Upper lobe of right lung (tissue), 1 donor: ENCODE measurements at places on chromosomes 2 and 18. TPM values are rescaled to one million over a fixed set of nuclear protein-coding genes. Genes with fewer than 3 reads are reported as not detected.

DLX2 gene
- not detected for total RNA-seq

ALPG gene
- total RNA-seq, result 0.49 TPM

NYAP2 gene
- 0.93 TPM for total RNA-seq

GRCh38 chr2:120425014-120425413 is 79.1 kb downstream of the INHBB start:
- peak; percentile 56 for DNase-seq
- no peaks in the 10 kb centered on the region for H3K4me1 ChIP-seq
- no peaks in the 10 kb centered on the region for H3K27me3 ChIP-seq
- H3K36me3 ChIP-seq, result no peaks in the 10 kb centered on the region
- H3K27ac ChIP-seq, result no peak overlapping the region
- H3K4me3 ChIP-seq, result no peak overlapping the region

DNA sequence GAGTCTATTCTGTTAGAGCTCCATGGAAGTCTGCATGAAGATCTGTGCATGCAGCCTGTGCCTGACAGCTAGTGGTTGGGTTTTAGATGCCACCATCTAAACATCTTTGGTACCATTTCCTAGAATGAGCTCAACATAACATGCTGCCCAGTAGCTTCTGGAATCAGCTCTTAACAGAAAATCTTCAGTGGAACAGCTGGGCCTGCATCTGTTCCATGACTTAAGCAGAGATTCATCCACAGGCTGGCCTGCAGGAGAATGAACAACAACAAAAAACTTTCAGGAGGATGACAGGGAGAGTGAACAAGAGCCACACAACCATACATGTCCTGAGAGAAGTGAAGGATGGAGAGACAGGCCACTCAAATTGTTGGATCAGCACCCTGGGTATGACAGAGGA is 316.6 kb downstream of the RDH14 start:
- no peak overlapping the region for H3K4me3 ChIP-seq
- DNase-seq, result no peak
- no peaks in the 10 kb centered on the region for H3K4me1 ChIP-seq
- no peak overlapping the region for H3K27ac ChIP-seq
- no peaks in the 10 kb centered on the region for H3K27me3 ChIP-seq
- no peaks in the 10 kb centered on the region for H3K36me3 ChIP-seq

- no peak for DNase-seq
- no peak overlapping the region for H3K4me3 ChIP-seq
- H3K27ac ChIP-seq, result no peak overlapping the region
- no peaks in the 10 kb centered on the region for H3K27me3 ChIP-seq
- no peaks in the 10 kb centered on the region for H3K36me3 ChIP-seq
These were observed 1460.4 kb upstream of the ZEB2 start for GRCh38 chr2:145980318-145980717.

DNA sequence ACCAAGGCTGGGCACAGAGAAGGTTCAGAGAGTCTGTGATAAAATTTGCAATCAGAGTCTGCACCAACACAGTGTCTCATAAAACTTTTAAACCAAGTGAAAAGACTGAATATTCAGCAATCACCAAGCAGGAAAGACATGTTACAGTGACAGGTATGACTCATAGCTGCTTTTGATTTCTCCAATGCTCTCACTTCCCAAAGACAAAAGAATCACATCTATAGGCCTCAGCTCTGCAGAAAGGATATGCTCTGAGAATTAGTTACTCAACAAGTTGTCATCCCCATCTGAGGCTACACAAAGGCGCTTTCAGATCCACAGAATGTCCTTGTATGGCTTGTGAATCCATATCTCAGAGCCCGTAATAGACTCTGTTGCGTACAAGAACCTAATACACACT is 92.5 kb downstream of the KCNF1 start:
- H3K27ac ChIP-seq, result no peak overlapping the region
- H3K4me1 ChIP-seq, result no peaks in the 10 kb centered on the region
- no peaks in the 10 kb centered on the region for H3K27me3 ChIP-seq
- no peaks in the 10 kb centered on the region for H3K36me3 ChIP-seq
- DNase-seq, result no peak

DNA sequence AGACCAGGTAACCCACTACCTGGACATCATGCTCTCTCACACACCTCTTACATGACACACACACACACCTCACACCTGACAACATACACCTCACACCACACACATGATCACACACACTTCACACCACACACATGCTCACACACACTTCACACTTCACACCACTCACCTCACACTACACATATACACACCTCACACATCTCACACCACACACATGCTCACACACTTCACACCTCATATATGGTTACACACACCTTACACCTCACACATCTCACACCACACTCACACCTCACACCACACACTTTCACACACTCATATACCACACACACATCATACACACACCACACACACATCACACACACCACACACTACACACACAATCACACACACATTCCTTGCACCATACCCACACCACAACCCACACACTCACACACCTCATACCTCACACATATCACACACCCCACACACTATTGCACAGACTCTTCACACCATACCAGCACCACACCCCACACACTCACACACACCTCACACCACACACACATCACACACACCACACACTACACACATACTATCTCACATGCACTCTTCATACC is 98.1 kb upstream of the PIEZO2 start:
- no peak overlapping the region for H3K4me3 ChIP-seq
- no peaks in the 10 kb centered on the region for H3K36me3 ChIP-seq
- no peaks in the 10 kb centered on the region for H3K4me1 ChIP-seq

DNA sequence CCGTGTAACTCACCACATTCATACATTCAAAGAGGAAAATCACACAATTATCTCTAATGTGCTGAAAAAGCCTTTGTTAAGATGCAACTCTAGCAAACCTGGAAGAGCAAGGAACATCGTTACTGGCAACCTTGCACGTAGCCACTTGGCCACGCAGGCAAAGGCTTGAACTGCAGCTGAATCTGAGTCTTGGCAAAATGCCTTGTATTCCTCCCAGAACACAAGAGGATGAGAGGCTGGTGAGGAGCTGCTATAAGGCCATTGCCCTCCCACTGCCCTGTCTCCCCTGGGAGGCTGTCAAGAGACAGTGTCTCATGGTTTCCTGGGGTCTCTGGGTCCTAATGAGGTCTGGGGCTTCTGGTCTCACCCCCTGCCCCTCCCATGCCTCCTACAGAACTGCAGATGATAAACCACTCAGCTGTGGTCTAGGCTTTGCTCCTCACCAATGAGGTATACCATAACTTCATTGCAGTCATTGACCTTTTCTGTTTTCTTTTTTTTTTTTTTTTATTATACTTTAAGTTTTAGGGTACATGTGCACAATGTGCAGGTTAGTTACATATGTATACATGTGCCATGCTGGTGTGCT is 141.4 kb downstream of the SPP2 start:
- H3K27ac ChIP-seq, result no peak overlapping the region
- DNase-seq, result no peak
- no peaks in the 10 kb centered on the region for H3K36me3 ChIP-seq
- no peak overlapping the region for H3K4me3 ChIP-seq
- H3K27me3 ChIP-seq, result no peaks in the 10 kb centered on the region
- H3K4me1 ChIP-seq, result no peaks in the 10 kb centered on the region

DNA sequence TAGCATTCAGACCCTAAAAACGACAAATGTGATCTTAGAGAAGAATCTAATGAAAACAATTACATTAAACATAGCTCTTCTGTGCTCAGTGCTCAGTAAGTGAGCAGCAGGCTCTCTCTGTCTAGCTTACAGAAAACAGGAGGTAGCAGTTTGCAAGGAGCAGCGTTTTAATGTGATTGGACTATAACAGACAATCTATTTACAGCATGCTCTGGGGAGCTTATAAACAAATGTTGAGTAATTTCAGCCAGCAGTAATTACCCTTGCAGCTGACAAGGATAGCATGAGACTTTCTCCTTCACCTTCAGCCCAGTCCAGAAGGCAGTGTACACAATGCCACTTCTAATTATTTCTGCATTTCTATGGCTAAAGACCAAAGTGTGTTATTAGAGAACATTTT is 270.4 kb downstream of the FIGN start:
- H3K27ac ChIP-seq, result no peak overlapping the region
- H3K4me3 ChIP-seq, result no peak overlapping the region
- no peaks in the 10 kb centered on the region for H3K27me3 ChIP-seq
- no peaks in the 10 kb centered on the region for H3K36me3 ChIP-seq
- H3K4me1 ChIP-seq, result no peaks in the 10 kb centered on the region
